ENCODE measurements at places on chromosomes 11 and 22.

GRCh38 chr11:83151274-83151977 lies 5.5 kb upstream of the PCF11 start:
- DNase-seq: no peak

DNA sequence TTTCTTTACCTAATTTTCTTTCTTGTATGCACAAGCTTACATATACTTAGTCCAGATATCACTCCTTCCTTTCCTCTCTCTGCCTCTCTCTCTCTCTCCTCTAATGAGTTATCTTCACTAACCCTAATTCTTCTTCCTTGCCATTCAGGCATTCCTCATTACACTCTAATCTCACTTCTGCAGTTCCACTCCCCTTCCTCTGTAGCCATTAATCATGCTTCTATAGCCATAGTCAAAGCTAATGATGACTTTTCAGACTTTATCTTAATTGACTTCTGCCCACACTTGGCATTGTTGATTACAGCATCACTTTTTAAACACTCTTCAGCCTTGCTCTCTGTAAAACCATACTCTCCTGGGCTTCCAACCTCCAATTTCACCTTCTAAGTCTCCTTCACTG lies 35.3 kb upstream of the SC5D start:
- DNase-seq: no peak

- DNase-seq: peak; percentile 86
These were observed at the start of the genes LBHD1 and UQCC3 for GRCh38 chr11:62671608-62672389. Gene LBHD1 (minus strand): TSS chr11:62672267. CDS start chr11:62670031, 2,236 bp downstream. Gene UQCC3 (plus strand): TSS chr11:62671673. CDS start chr11:62671746, 73 bp downstream.

DNA sequence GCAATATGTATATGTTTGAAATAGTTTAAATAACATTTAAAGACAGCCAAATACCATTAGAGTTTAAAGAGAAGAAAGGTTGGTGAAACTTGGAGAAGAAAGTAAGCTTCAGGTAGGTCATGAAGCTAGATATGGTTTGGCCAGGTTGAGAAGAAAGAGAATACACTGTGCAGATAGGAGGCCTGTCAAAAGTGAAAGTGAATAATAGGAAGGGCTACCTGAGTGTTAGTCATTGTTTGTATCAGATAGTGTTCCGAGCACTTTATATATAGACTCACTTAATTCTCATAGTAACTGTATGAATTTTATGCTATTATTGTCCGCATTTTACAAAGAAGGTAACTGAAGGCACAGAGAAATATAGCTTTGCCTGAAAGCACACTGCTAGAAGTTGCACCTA lies 56.9 kb downstream of the USP47 start:
- DNase-seq: no peak

DNA sequence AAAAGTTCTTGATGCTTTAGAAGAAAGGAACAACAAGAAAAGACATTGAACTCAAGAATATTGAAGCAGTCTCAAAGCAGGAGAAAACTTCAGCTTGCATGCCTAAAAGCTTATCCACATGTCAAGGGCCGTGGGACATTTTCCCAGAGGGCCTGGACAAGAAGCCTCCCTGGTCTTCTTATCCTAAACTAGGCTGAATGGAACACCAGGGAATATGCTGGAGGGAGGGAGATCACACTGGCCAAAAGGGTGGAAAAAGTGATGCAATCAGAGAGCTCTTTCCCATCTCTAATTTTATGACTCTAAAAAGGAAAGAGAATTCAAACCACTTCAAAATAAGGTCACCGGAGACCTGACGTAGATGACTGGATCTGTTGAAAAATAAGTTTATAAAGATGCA lies 107.2 kb downstream of the MPPED2 start:
- DNase-seq: no peak

GRCh38 chr22:30028731-30029130 lies 51.5 kb upstream of the HORMAD2 start:
- no peak for DNase-seq

GRCh38 chr11:117073539-117073938 lies 24.7 kb downstream of the SIK3 start:
- no peak for DNase-seq

GRCh38 chr22:19432133-19432851 lies at the start of gene MRPL40:
Gene MRPL40 (plus strand): TSS chr22:19432545. CDS start chr22:19432555, 10 bp downstream.
- peak; percentile 69 for DNase-seq

GRCh38 chr11:94129512-94130297 lies 1.1 kb downstream of the PANX1 start:
- no peak for DNase-seq

GRCh38 chr11:59192446-59193020 lies 20.2 kb downstream of the MPEG1 start:
- no peak for DNase-seq

- DNase-seq: no peak
These were observed 281 bp downstream of the TSPAN18 start for GRCh38 chr11:44727114-44727372.

GRCh38 chr11:120248551-120249278 lies 8.8 kb downstream of the POU2F3 start:
- no peak for DNase-seq

- no peak for DNase-seq
These were observed 24.5 kb upstream of the RNASEH2C start for GRCh38 chr11:65745049-65745448.

DNA sequence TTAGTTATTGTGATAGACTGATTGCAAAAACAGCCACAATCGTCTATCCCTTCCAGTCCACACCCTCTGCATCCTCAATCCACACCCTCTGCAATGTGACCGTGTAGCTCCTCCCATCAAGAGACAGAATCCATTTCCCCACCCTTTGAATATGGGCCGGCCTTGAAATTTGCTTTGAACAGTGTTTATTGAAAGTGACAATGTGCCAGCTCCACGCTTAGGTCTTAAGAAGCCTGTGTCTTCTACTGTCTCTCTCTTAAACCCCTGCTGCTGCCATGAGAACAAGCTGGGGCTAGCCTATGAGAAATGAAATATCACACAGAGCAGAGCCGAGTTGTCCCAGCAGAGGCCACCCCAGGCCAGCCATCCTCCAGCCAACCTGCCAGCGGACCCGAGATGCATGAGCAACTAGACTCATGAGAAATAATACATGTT lies 22.3 kb upstream of the MICAL2 start:
- peak; percentile 62 for DNase-seq

DNA sequence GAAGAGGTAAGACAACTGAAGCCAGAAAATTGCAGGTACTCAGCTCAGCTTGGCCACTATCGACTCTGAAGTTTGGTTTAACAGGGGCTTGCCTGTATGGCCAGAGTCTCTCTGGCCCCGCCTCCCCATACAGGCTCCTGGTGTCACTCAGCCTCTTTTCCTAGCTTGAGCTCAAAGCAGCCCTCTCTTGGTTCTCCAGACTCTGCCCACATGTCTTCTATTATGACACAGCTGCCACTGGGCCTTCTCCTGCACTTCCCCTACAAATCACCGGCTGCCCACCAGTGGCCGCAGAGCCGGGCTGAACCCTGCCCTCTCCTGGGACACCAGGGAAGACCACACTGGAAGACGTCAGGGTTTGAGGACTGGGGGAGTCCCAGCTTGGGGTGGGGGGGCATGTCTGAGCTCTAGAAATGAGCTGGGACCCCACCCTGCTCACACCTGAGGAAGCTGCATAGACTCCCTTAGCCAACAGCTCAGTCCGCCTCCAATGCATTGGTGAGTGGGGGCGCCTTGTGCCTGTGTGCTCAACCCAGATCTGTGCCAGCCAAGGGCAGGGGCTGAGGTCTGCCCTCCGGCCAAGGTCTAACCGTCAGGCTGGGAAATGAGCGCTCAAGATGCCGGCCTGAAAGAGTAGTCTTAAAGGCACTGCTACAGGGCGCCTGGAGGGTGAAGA lies 94.4 kb upstream of the LMO1 start:
- DNase-seq: no peak

- no peak for DNase-seq
These were observed 45.2 kb downstream of the SLC5A12 start for GRCh38 chr11:26676641-26677040.

- DNase-seq: no peak
These were observed 29.3 kb downstream of the SERPINH1 start for GRCh38 chr11:75591371-75591770.

Measured in HS-27A (cell line).